T-cell (primary cell): ENCODE measurements at places on chromosomes 13 and 19. TPM values are rescaled to one million over a fixed set of nuclear protein-coding genes. Genes with fewer than 3 reads are reported as not detected.

C19orf85 gene
- not detected for total RNA-seq

GRCh38 chr13:48275507-48275906 is 28.0 kb upstream of the RB1 start:
- DNase-seq, result no peak
- no peaks in the 10 kb centered on the region for H3K36me3 ChIP-seq
- no peak overlapping the region for H3K27ac ChIP-seq
- H3K27me3 ChIP-seq, result no peaks in the 10 kb centered on the region
- H3K4me3 ChIP-seq, result no peak overlapping the region
- no peaks in the 10 kb centered on the region for H3K4me1 ChIP-seq

- H3K4me1 ChIP-seq, result no peaks in the 10 kb centered on the region
- no peak overlapping the region for H3K27ac ChIP-seq
- H3K27me3 ChIP-seq, result no peaks in the 10 kb centered on the region
- no peaks in the 10 kb centered on the region for H3K36me3 ChIP-seq
- H3K4me3 ChIP-seq, result no peak overlapping the region
- no peak for DNase-seq
These were observed 605.5 kb upstream of the SLITRK1 start for GRCh38 chr13:84487752-84488151.

DNA sequence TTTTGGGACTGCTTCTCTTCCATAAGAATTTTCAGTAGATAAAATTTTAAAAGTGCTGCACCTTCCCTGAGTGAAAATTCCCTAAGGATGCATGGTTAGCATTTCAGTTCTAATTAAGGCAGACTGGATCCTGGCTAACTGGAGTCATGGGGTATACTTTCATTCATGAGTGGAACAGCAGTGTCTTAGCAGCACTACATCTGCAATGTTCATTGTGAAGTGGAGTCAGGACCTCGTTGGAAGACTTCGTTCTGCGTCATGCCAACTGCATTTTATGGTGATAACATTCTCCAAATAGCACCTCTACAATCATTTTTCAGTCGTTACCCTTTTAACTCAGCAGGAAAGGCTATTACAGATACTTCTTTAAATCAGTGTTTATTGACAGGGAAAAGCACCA is 25.5 kb downstream of the PHF11 start:
- H3K27me3 ChIP-seq, result no peaks in the 10 kb centered on the region
- H3K4me1 ChIP-seq, result no peaks in the 10 kb centered on the region
- no peaks in the 10 kb centered on the region for H3K36me3 ChIP-seq
- no peak overlapping the region for H3K27ac ChIP-seq

GRCh38 chr13:88246239-88246638 is 575.1 kb downstream of the SLITRK5 start:
- no peaks in the 10 kb centered on the region for H3K36me3 ChIP-seq
- no peak overlapping the region for H3K27ac ChIP-seq
- no peaks in the 10 kb centered on the region for H3K4me1 ChIP-seq
- DNase-seq, result no peak
- no peak overlapping the region for H3K4me3 ChIP-seq

- H3K4me3 ChIP-seq, result no peak overlapping the region
- peaks cover 4% of the 10 kb centered on the region for H3K27me3 ChIP-seq
- no peak overlapping the region for H3K27ac ChIP-seq
These were observed 91.8 kb upstream of the TSC22D1 start for GRCh38 chr13:44667943-44668342.

DNA sequence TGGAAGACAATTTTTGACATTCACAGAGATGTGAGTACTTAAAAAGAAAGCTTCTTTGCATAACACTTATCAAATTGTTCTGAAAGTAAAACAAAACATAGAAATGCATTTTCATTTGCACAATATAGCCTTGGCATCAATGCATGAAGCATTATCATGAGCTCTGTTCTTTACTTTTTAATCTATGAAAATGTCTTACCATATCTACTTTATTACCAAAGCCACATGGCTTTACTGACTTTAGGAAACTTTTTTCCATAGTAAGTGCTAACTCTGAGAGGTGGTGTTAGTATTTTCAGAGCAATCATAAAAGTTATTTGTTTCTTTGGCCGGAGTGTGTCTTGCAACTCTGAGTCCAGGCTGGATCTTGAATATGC is 10.5 kb downstream of the TNFRSF19 start:
- no peak for DNase-seq
- H3K27ac ChIP-seq, result no peak overlapping the region
- no peak overlapping the region for H3K4me3 ChIP-seq
- peaks cover 18% of the 10 kb centered on the region for H3K4me1 ChIP-seq
